Daoy (cell line): ENCODE measurements at places on chromosomes 1 and 21. TPM values are rescaled to one million over a fixed set of nuclear protein-coding genes. Genes with fewer than 3 reads are reported as not detected.
A peak's percentile ranks its signal among the peaks of the same experiment; 100 is the strongest.

The NUP133 gene
- total RNA-seq = 55.8 and 57.0 TPM in 2 replicates

The TIAM1 gene
- total RNA-seq = 17.8 and 19.9 TPM in 2 replicates

GRCh38 chr1:157993147-157993917 lies at the start of gene KIRREL1:
Gene KIRREL1, plus strand, starts transcription at chr1:157993645. Its CDS starts 32 bp downstream, at chr1:157993677.
- peak; percentile 84 for DNase-seq

- DNase-seq = peak; percentile 70
These were observed 52.5 kb downstream of the POU2F1 start for GRCh38 chr1:167273027-167273800.

DNA sequence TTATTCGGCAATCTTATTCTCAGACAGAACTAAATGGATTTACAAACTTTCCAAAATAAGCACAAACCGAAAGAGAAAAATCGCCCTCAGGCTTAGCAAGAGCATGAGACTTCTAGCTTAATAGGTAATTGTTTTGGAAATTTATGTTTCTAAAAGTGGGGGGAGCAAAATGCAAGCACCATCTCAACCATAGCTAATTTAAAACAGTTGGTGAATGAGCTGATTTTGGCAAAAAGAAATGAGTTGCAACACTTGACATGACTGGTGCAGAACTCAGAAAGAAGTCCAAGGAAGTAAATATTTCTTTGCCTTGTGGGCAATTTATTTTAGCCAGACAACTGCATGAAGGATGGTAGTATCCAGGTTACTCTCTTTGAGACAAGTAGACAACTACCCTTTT lies 71.5 kb upstream of the PTGFR start:
- DNase-seq = peak; percentile 56

GRCh38 chr1:184605941-184606340 lies 148.7 kb downstream of the EDEM3 start:
- DNase-seq = no peak

DNA sequence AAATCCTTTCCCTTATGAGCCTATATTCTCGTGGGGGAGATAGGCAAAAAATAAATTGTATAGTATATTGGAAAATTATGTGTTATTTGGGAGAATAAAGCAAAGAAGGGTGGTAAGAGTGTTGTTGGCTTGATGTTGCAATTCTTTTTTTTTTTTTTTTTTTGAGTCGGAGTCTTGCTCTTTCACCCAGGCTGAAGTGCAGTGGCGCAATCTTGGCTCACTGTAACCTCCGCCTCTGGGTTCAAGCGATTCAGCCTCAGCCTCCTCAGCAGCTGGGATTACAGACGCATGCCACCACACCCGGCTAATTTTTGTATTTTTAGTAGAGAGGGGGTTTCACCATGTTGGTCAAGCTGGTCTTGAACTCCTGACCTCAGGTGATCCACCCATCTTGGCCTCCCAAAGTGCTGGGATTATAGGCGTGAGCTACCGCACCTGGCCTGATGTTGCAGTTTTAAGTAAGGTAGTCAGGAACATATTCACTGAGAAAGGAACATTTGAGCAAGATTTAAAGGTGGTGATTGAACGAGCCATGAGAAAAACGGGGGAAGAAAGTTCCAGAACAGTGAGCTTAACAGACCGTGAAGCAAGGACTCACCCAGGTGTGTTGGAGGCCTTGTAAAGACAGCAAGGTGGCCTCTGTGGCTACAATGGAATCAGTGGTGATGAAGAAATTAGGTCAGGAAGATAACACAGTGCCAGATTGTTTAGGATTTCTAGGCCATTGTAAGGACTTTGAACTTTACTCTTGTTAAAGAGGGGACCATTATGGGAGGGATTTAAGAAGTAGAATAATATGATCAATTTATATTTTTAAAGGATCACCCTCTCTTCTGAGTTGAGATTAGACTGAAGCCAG lies 45.8 kb downstream of the RPRD2 start:
- DNase-seq = no peak

DNA sequence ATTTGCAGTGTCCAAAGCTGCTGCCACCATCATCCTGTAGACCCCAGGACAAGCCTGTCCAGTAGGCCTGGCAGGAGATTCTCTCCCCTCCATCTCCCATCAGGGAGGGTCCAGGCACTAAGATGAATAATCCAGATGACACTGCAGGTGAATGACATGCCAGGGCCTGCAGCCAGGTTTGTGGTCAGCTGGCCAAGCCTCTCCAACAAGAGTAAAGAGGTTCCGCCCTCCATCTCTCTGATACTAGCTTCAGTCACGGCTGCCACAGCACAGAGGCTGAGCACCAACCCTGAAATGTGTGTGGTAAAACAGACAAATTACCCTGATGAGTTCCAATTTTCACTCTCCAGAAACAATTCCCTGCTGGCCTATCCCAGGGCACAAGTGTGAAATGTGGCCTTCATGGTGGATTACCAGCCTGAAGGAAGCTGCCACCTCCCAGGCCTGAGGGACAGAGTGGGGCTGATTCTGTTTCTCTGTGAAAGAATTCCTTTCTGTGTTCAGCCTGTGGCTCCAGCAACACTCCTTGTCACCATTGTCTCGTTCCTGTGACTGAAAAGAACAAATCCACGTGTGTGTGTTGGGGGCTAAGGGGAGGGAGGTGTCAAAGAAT lies 19.9 kb upstream of the LHX4 start:
- no peak for DNase-seq

GRCh38 chr1:161720956-161721737 lies at the start of gene FCRLB:
Gene FCRLB, plus strand, starts transcription at chr1:161721544. Its CDS starts 1,129 bp downstream, at chr1:161722673.
- DNase-seq = no peak

- no peak for DNase-seq
These were observed at the start of gene KCNJ10 for GRCh38 chr1:160069460-160070231. Gene KCNJ10, minus strand, starts transcription at chr1:160070160. Its CDS starts 27,628 bp downstream, at chr1:160042532.
